ENCODE measurements at places on chromosomes 6 and 20.

DNA sequence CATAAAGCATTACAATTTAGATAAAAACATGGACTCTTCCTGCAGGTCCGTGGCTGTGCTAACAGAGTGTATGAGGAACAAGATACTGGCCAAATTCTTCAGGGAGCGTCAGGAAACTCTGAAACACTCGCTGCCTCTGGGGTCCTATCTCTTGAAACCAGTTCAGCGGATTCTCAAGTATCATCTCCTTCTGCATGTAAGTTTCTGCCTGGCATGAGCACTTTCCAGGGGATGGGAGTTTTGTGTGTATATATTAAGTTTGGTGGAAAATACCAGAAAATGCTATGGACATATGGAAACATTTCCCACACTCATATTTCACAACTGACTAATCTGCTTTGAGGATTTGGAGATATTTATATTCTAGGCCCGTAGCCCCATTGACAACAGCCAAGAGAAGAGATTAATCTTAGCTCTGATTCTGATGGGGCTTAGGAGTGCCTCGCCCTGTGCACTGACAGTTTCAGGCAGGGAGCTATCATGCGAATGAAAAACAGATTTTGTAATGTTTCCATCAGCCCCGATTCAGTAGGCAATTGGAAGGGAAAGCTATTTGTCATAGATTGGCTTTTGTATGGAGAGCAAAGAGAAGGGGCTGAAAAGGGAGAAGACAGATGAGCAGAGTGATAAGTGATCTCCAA is 64.7 kb upstream of the MTHFD1L start:
- no peak for DNase-seq

GRCh38 chr6:74222768-74223333 is 526.8 kb downstream of the CD109 start:
- no peak for DNase-seq

DNA sequence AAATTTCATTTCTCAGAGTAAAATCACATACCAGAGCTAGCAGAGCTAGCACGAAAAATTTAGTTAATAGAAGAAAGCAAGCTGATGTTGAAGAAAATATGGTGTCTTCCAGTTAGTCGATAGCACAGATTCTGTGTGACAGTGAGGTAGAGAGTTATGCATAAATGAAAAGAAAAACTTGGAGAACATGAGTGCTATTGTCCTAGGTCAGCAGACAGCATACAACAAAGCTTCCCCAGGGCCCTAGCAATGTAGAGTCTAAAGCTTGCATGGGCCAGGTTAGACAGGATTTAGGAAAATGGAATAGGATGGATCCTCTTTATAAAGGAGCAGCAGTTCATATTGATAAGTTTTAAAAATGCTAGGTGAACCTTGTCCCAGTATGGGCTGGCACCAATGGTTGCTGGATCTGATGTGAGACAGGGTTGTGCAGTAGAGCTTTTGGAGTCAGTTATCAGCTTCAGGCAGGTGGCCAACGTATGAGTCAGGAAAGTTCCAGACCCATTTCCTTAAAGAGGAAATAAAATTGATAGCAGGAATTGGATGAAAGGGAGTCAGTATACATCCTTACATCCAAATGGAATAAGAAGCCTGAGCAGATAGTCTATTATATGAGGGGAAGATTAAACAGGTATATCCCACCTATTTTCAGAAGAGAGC is 277.2 kb downstream of the FRK start:
- no peak for DNase-seq

GRCh38 chr6:107871976-107872375 is 47.9 kb upstream of the SCML4 start:
- no peak for DNase-seq

DNA sequence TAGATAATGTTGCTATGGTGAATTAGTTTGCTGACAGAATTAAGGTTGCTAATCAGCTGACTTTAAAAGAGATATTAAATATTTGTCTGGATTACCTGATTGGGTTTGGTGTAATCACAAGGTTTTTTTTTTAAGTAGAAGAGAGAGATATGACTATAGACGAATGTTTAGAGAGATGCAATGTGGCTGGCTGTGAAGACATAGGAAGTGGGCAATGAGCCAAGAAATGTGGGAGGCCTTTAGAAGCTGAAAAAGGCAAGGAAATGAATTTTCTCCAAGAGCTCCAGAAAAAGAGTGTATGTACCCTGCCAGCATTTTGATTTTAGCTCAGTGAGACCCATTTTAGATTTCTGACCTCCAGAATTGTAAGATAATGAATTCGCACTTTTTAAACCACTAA is 598.3 kb downstream of the PKHD1 start:
- DNase-seq, result no peak

DNA sequence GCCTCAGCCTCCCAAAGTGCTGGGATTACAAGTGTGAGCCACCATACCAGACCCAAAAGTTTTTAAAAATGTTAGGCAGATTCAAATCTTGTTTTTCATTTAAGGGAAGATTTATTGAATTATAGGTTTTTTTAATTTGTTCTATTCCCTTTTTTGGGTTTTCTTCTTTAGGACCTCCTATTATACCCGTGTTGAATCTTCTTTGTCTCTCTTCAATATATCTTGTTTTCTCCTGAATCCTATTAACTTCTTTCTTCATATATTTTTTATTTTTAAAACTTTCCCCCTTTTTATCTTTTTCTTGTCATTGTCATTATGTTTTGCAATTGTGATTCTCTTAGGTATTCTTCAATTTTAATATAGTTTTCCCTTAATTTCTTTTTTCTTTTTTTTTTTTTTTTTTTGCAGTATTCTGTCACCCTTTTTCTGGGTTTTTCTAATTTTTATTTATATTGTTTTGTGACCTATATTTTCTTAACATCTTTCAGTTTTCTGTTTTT is 45.9 kb upstream of the NOP56 start:
- DNase-seq, result no peak

All from stimulated activated CD4-positive, alpha-beta T cell treated with anti-CD3 and anti-CD28 coated beads, Interleukin-1b, Interleukin-23, amount 100 ng/mL, for 1 hour (primary cell).